MM.1S (cell line): ENCODE measurements at places on chromosomes 7 and 10.

GRCh38 chr10:73886661-73887293 lies 12.4 kb upstream of the CAMK2G start:
- DNase-seq: no peak

GRCh38 chr7:29494350-29494749 lies 69.3 kb upstream of the PRR15 start:
- DNase-seq: no peak

DNA sequence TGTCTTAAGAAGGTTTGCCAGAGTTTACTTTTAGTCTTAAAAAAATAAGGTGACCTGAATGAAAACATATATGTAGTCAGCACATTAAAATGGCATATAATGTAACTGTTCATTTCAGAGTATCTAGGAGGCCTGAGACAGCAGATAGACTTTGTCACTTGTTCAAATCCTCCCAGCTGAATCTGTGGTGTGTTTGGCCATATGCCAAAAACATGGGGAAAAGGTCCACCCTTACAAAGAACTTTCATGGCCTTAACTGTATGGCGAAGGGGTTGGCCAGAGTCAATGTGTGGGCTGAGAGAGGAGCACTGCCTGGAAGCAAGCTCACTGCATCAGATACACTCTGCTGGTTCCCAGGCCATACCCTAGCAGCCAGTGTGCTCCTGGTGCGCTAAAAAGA lies 113.7 kb downstream of the ALOX5 start:
- no peak for DNase-seq

DNA sequence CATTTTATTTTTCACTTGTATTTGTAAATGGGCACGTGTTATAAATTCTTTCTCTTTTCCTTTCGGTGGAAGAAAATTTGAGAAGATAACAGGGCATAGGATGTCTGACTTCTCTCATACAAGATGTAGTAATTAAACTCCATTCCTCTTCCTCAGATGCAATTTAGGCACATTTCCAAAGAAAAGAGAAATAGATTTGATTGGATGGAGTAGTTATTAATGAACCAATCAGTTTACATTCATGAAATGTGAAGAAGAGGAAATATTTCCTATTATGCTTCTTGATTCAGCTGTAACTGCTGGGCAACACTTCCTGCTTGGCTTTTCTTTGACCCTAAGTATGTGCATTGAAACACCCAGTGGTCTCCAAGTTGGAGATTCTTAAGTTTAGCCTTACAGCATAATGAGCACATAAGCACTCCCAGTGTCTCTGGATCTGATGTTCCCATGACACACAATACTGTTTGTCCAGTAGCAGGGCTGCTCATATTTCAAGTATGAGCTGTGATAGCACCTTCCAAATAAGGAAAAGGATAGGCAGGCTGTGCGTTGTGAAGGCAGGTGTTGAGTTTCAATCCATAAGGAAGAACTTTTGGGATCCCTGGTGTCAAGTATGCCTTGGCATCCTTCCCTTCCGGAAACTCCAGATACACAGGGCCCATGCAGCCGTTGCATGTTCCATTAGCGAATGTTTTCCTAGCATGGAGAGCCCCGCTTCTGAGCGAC lies 33.4 kb upstream of the COBL start:
- no peak for DNase-seq

DNA sequence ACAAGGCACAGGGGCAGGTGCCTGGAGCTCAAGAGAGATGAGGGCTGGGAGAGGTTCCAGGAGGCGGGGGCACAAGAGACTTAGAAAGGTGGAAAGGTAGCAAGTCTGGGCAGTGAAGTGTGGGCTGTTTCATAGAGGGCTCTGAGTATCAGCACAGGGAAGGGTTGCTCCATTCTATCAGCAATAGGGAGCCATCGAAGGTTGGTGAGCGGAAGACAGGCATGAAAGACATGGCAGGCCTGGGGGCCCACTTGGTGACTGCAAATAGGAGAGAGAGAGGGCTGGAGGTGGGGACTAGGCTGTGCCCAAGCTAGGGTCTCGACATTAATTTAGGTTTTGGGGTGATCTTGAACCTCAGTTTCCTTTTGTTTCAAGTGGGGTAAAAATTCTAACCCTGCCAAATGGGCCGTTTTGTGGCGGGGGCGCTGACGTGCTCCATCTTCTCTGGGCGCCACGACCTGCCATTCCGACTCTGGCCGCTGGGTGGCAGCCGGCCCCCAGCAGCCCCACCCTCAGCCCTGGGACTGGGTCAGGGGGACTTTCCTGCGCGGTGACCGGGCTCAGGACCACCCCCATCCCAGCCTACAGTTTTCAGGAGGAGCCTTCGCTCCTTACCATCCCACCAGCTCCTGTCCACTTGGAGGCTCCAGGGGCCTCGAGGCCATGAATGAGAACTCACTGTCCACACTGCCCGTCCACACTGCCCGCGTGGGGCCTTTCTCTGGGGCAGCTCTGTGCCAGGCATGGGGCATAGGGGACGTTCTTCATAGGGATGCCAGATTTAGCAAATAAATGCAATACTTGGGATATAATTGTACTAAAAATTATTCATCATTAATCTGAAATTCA lies 37.2 kb upstream of the PCBD1 start:
- DNase-seq: no peak

DNA sequence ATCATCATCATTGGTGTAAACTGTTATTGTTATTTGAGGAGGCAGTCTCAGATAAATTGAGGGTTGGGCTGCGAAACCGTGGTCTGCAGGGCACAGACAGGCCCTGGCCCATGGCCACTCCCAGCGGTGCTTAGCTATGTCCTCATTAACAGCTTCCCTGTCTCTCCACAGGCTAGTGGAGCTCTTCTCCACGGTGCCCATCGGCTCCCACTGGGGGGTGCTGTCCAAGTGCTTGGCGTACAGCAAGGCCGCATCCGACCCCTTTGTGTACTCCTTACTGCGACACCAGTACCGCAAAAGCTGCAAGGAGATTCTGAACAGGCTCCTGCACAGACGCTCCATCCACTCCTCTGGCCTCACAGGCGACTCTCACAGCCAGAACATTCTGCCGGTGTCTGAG lies 21.6 kb downstream of the GPR26 start:
- no peak for DNase-seq

GRCh38 chr7:45980181-45980905 lies 59.3 kb upstream of the IGFBP3 start:
- no peak for DNase-seq

GRCh38 chr10:85152496-85152895 lies 824.1 kb downstream of the CCSER2 start:
- no peak for DNase-seq

DNA sequence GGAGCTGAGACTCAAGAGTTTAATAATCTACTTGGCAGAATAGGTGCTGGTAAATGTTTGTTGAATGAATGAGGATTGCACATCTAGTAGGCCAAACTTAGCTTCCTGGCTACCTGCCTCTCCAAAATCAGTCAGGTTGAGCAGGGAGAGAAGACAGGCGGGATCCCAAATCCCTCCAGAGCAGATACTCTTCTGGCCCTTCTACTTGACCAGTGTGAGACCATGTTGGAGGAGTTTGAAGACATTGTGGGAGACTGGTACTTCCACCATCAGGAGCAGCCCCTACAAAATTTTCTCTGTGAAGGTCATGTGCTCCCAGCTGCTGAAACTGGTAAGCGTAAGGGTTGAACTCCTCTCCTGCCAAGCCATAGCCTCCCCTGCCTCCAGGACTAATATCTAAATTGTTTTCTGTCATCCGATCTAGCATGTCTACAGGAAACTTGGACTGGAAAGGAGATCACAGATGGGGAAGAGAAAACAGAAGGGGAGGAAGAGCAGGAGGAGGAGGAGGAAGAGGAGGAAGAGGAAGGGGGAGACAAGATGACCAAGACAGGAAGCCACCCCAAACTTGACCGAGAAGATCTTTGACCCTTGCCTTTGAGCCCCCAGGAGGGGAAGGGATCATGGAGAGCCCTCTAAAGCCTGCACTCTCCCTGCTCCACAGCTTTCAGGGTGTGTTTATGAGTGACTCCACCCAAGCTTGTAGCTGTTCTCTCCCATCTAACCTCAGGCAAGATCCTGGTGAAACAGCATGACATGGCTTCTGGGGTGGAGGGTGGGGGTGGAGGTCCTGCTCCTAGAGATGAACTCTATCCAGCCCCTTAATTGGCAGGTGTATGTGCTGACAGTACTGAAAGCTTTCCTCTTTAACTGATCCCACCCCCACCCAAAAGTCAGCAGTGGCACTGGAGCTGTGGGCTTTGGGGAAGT lies 2.2 kb upstream of the MBLAC1 start:
- no peak for DNase-seq

- no peak for DNase-seq
These were observed 261.5 kb upstream of the KLF14 start for GRCh38 chr7:130995252-130996081.

GRCh38 chr7:150412518-150413488 lies 33.7 kb downstream of the ZNF775 start:
- no peak for DNase-seq

GRCh38 chr7:38681882-38682281 lies 50.7 kb upstream of the AMPH start:
- no peak for DNase-seq

- no peak for DNase-seq
These were observed 153.0 kb downstream of the ATE1 start for GRCh38 chr10:121774813-121775212.

DNA sequence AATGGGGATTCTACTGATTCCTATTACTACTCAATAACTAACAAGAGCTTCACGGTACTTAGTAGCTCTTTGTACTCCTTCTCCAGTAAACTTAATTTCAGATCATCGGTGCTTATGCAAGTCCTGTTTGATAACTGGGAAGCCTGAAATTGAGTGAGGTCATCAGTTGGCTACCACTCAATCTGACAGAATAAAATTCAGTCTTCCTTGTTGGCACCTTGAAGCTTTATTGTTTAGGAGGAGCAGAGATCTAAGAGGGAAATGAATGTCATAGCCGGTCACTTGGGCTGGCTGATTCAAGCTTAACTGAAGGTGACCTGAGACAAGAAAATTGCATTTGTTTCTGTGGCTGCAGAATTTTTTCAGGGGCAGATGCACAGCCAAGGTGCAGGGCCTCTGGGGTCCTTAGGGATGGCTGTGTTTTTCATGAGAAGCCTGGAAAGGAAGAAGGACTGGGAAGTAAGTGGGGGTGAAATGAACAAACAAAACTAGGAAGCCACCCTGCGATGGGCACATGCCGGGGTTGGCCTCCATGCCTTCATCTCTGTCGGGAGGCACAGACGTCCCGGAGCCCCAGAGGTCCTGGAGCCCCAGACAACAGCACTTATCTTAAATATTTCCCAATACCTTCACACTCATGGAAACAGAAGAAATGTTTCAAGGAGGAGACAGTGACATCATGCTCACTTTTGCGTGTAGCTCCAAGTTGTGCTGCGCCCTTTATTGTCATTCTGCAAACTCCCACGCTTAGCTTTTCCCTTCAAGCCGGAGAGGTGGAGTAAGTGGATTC lies 85.0 kb upstream of the KIF5B start:
- no peak for DNase-seq

GRCh38 chr7:51658684-51659083 lies 342.1 kb upstream of the COBL start:
- DNase-seq: no peak
